Activated T-cell treated with anti-CD3 and anti-CD28 coated beads for 24 hours (primary cell): ENCODE measurements at places on chromosomes 16 and 17.

- DNase-seq = no peak
Measured at GRCh38 chr17:561116-561515, 153.5 kb downstream of the VPS53 start.

GRCh38 chr17:74760404-74761105, 12.1 kb downstream of the NHERF1 start:
- no peak for DNase-seq

GRCh38 chr17:20223808-20224328, 214.7 kb downstream of the SPECC1 start:
- no peak for DNase-seq

- DNase-seq = peak; percentile 63
Measured at GRCh38 chr17:2336852-2337543, at the start of gene SGSM2. Gene SGSM2, plus strand, starts transcription at chr17:2337501. Its CDS starts 188 bp downstream, at chr17:2337689.
